Sciatic nerve (tissue), 2 donors: ENCODE measurements at places on chromosomes 1 and 21. TPM values are rescaled to one million over a fixed set of nuclear protein-coding genes. Genes with fewer than 3 reads are reported as not detected.

- DNase-seq = no peak
These were observed 25.9 kb downstream of the IVNS1ABP start for GRCh38 chr1:185291159-185291558.

- DNase-seq = no peak
These were observed 39.5 kb upstream of the PTBP2 start for GRCh38 chr1:96682056-96682455.

Gene GATAD2B
- total RNA-seq = 59.6 TPM

DNA sequence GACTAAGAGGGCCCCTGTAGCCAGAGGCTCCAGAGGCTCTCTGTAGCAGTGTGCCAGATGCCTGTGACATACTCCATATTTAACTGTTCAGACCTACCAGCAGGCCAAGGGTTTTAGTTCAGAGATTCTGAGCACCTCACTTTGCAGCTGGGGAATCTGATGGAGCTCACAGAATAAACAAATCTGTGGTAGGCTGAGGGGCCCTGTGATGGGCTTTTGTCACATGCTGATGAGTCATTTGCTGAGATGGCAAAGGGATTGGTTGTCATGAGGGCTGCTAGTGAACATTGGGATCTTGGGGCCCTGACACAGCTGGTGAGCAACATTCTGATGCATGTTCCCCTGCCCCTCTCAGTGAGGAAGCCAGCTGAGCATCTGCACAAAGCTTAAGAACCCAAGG lies 482.2 kb downstream of the CAMTA1 start:
- DNase-seq = no peak

DNA sequence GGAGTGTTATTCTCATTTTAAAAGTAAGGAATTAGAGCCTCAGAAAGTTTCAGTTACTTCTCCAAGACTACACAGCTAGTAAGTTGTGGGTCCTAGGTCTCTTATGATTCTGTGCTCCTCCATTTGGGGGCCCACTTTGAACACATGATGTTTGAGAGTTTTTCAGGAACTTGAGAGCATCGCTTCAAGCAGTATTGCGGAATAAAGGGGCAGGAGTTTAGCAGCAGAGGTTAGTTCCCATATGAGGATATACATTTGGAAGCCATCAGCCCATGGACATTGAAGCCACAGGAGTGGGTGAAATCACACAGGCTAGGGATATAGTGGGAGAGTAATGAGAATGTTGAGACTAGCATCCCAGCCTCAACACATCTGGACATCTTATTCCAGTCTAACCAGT lies 143.2 kb downstream of the RASAL2 start:
- no peak for DNase-seq

- no peak for DNase-seq
These were observed 46.4 kb downstream of the CACHD1 start for GRCh38 chr1:64516301-64516700.
